ENCODE measurements at places on chromosomes 11 and 22. TPM values are rescaled to one million over a fixed set of nuclear protein-coding genes. Genes with fewer than 3 reads are reported as not detected.

DNA sequence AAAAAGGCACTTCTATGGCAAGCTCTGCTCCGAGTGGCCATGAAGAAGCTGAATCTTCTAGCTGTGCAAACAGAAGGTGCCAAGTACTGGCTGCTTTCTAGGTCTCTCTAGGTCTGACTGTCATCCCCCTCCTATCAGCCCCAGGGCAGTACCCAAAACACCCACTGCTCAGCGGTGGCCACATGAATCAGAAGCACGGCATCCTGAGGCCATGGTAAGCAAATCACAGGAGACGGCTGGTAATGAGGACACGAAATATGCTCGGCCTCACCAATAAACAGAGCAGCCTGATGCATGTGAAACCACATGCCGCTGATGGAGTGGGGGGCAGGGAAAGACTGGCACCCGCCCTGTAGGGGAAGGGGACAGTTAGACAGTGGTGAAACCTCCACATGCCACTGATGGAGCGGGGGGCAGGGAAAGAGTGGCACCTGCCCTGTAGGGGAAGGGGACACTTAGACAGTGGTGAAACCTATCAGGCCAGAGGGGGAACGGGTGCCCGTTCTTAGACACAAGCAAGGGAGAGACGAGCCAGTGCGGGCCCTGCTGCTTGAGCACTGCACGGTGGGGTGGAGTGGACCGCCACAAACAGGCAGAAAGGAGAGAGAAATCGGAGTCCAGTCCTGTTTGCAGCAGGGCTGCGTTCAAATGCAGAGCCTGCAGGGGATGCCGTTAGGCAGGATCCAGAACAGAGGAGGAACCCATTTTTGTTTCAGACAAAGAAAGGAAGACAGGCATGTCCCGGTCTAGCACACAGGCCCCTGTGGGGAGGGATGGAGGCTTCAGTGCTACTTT is 29.9 kb upstream of the MOB2 start:
- peaks cover 83% of the 10 kb centered on the region for H3K4me1 ChIP-seq
- no peaks in the 10 kb centered on the region for H3K27me3 ChIP-seq
- H3K4me3 ChIP-seq: no peak overlapping the region
- no peak for DNase-seq

Gene TMEM45B
- total RNA-seq: 10.1 TPM

GRCh38 chr11:83044958-83045712 is 26.6 kb downstream of the RAB30 start:
- H3K36me3 ChIP-seq: no peaks in the 10 kb centered on the region
- H3K27me3 ChIP-seq: no peaks in the 10 kb centered on the region
- H3K27ac ChIP-seq: no peak overlapping the region
- no peak overlapping the region for H3K4me3 ChIP-seq
- no peak for DNase-seq
- H3K4me1 ChIP-seq: peaks cover 40% of the 10 kb centered on the region

GRCh38 chr11:57313788-57314135 is 11.0 kb downstream of the TNKS1BP1 start:
- no peak for DNase-seq
- no peaks in the 10 kb centered on the region for H3K27me3 ChIP-seq
- peak overlapping the region; percentile 93 for H3K27ac ChIP-seq
- no peak overlapping the region for H3K4me3 ChIP-seq
- peaks cover 85% of the 10 kb centered on the region for H3K4me1 ChIP-seq

Gene SLC35E4
- total RNA-seq: 6.4 TPM

GRCh38 chr11:44993971-44994704 is 43.5 kb upstream of the TP53I11 start:
- DNase-seq: peak; percentile 46
- no peak overlapping the region for H3K4me3 ChIP-seq
- H3K4me1 ChIP-seq: no peaks in the 10 kb centered on the region
- H3K27me3 ChIP-seq: no peaks in the 10 kb centered on the region
- no peaks in the 10 kb centered on the region for H3K36me3 ChIP-seq
- no peak overlapping the region for H3K27ac ChIP-seq

DNA sequence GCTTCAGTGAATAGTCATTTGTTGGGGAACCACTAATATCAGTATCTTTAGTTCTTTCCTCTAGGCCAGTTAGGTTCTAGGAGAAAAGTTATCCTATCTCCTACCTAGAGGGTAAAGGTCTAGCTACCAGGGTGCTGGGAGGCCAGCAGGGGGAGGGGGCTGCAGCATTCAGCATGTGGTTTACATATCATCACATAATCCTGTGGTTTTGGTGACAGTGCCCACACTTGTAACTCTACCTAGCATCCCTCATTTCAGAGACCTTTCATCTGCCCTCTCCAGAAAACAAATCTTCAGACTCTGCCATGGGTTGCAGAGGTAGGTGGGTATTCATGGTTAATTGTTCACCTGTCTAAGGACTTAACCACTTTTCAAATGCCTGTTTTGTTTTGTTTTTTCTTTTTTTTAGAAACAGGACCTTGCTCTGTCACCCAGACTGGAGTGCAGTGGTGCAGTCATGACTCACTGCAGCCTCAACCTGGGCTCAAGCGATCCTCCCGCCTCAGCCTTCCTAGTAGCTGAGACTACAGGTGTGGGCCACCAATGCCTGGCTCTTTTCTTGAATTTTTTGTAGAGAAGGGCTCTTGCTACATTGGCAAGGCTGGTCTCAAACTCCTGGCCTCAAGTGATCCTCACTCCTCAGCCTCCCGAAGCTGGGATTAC is 146.8 kb downstream of the ENTHD1 start:
- H3K4me3 ChIP-seq: no peak overlapping the region
- H3K27ac ChIP-seq: no peak overlapping the region
- H3K27me3 ChIP-seq: no peaks in the 10 kb centered on the region
- DNase-seq: no peak

DNA sequence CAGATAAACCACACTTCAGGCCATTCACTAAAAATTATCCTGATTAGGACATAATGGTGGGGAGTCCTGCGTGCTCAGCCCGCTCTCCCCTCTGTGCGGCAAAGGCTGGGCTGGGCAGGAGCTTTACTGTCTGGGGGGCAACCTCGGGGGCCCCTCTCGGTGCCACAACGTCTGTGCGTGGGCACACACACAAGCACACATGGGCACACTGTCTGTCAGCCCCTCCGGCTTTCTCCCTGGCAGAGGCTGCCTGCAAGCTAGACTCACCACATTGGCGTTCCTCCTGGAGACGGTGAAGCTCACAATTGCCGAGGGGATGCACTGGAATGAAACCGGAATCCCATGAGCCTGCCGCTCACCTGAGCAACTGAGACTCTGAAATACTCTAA is 5.2 kb downstream of the MLC1 start:
- H3K4me1 ChIP-seq: peaks cover 7% of the 10 kb centered on the region
- peak overlapping the region; percentile 60 for H3K27ac ChIP-seq
- H3K36me3 ChIP-seq: no peaks in the 10 kb centered on the region
- no peak overlapping the region for H3K4me3 ChIP-seq
- no peaks in the 10 kb centered on the region for H3K27me3 ChIP-seq
- DNase-seq: no peak

DNA sequence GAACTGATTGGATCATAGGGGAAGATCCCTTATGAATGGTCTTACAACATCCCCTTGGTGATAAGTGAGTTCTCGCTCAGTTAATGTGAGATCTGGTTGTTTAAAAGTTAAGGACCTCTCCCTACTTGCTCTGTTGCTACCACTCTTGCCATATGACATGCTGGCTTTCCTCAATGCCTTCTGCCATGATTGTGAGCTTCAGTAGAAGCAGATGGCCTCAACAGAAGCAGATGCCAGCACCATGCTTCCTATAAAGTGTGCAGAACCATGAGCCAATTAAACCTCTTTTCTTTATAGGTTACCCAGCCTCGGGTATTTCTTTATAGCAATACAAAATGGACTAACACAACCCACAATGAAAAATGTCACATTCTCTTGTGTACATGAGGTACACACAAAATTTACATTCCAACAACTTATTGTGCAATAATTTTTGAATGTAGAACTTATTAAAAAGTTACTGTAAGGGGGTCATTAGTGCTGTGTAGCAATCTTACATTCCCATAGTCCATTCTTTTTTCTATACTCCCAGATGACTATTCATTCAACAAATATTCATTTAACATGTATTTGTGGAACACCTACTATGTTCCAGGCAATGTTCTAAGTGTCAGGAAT is 10.3 kb downstream of the CYP2R1 start:
- no peak overlapping the region for H3K27ac ChIP-seq
- no peaks in the 10 kb centered on the region for H3K4me1 ChIP-seq
- no peaks in the 10 kb centered on the region for H3K27me3 ChIP-seq
- no peak overlapping the region for H3K4me3 ChIP-seq
- DNase-seq: no peak
- no peaks in the 10 kb centered on the region for H3K36me3 ChIP-seq

DNA sequence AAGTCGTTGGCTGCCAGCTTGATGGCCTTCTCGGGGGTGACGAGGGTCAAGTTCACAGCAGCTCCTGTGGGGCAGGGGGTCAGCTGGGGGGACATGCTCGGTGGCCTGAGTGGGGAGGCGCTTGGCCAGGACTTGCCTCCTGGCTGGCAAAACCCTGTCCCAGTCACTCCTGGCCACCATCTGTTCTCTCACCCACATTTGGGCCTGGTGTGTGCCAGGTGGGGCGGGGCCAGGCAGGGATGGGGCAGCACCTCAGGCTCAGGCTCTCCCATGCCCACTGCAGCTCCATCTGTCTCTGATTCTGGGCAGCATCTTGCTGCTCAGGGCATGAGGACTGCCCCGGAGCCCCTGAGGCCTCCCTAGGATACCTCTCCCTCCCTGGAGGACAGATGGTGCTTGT is 3.7 kb upstream of the CEND1 start:
- no peak for DNase-seq
- H3K36me3 ChIP-seq: no peaks in the 10 kb centered on the region
- no peak overlapping the region for H3K4me3 ChIP-seq
- H3K27ac ChIP-seq: no peak overlapping the region
- no peaks in the 10 kb centered on the region for H3K27me3 ChIP-seq

Gene TRPM5
- not detected for total RNA-seq

DNA sequence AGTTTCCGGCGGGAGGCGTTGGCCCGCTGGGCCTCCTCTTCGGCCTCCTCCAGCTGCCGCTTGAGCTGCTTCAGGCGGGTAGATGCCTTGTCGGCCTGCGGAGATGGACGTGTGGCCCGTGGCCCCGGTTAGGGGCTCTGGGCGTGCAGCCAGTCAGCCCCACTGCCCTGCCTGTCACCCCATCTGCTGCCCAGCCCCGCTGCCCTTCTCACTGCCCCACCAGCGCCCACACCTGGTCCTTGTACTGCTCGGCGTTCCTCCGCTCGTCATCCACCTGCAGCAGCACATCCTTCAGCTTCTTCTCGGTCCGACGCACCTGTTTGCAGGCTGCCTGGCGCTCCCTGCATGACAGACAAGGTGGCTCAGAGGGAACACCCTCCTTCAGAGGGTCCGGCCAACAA is 31.2 kb downstream of the APOL1 start:
- H3K27me3 ChIP-seq: no peaks in the 10 kb centered on the region
- H3K4me1 ChIP-seq: no peaks in the 10 kb centered on the region
- H3K4me3 ChIP-seq: no peak overlapping the region
- H3K36me3 ChIP-seq: peaks cover 5% of the 10 kb centered on the region
- H3K27ac ChIP-seq: no peak overlapping the region

DNA sequence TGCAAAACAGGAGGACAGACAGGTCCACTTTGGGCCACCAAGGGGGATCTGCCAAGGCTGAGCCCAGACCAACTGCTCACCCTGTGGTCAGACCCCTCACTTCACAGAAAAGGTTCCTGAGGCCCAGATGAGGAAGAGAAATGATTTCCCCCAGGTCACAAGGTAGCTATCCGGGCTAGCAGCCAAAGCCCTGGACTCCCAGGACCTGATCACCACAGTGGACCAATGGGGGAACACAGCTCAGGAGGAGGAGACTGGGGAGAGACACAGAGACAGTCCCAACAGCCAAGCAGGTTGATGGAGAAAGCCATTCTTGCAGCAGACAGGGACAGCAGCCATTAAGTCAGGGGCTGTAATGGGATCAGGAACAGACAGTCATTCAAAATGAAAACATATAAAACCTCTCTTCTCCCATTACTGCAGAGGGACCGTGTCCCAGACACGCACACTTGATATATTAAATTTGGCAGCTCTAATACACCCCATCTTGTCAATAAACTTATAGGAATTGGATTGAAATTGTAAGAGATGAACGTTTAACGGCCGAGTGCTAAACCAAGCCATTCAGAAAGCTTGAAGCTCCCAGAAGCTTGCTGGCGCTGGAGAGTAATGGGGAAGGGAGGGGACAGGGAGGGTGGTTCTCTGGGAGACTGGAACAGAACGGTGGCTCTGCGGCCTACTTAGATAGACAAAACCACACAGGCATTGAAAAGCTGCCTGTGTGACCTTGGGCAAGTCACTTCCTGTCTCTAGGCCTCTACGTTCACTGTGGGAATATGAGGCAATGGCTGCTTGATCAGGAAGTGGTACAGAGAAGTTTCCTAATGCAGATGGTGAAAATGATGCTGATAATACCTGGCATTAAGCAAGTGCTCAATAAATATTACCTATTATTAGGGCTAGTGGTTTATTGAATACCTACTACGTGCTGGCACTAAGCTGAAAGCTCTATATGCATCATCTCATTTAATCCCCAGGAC is 16.0 kb downstream of the ZMAT5 start:
- H3K27ac ChIP-seq: no peak overlapping the region
- H3K36me3 ChIP-seq: no peaks in the 10 kb centered on the region
- H3K4me1 ChIP-seq: no peaks in the 10 kb centered on the region

- DNase-seq: no peak
- H3K4me3 ChIP-seq: no peak overlapping the region
- no peaks in the 10 kb centered on the region for H3K27me3 ChIP-seq
- peaks cover 11% of the 10 kb centered on the region for H3K4me1 ChIP-seq
- H3K36me3 ChIP-seq: no peaks in the 10 kb centered on the region
Observed at GRCh38 chr11:12212174-12212820, 101.9 kb downstream of the MICAL2 start.

Gene KCNE3
- total RNA-seq: 5.2 TPM

GRCh38 chr22:19733755-19734154 is 10.4 kb downstream of the GP1BB start:
- H3K27ac ChIP-seq: no peak overlapping the region
- peaks cover 10% of the 10 kb centered on the region for H3K4me1 ChIP-seq
- no peaks in the 10 kb centered on the region for H3K36me3 ChIP-seq

DNA sequence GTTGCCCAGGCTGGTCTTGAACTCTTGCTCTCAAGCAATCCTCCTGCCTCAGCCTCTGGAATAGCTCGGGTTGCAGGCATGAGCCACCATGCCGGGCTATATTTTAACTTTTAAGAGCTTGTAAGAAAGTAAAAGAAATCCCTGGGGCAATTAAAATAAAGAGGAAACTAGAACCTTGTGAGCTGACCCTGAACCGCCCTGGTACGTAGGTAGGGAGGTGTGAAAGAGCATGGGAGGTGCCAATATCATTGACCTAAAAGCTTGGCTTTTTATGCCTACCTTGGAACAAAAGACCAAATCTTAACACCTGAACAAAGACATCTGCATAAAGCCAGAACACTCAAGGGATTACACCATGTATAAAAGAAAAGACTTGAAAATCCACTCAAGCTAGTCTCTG is 595.1 kb downstream of the SOX6 start:
- no peaks in the 10 kb centered on the region for H3K4me1 ChIP-seq
- H3K4me3 ChIP-seq: no peak overlapping the region
- no peaks in the 10 kb centered on the region for H3K36me3 ChIP-seq
- DNase-seq: no peak

Data from vagina (tissue), 2 donors.